Activated T-helper 9 cell treated with anti-CD3 and anti-CD28 coated beads, Interleukin-2, amount 50 U/mL, for 16 hours (primary cell): ENCODE measurements at places on chromosomes 16 and 17.

DNA sequence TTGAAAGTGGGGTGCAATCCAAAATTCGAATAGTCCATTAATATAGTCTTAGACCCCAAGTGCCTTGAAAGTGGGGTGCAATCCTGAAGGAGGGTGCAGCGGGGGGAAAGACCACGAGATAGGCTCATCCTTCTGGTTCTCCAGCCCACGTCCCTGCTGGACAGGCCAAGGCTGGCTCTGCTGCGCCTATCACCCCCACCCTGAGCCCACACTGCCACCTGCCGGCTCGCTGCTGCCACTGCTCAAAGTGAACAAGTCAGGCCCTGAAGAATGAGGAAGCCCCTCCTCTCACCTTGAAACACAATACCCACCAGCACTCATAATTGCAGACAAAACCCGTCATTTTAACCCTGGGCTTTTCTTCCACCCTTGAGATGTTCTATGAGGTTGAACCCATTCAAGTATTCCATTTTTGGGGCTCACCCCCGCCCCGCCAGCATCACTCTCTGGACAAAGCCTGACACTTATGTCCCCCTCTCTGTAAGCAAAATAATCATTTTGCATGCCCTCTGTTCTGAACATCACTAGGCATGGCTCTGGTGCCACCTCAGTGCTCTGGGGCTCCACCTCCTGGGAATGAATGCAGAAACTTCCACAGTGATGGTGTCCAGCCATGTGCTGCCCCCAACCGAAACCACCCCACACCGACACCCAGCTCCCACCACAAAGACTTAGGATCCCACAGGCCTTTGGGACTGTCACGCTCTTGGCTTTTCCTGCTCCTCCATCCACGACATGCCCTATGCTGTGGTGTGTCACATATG, 56.8 kb downstream of the BEAN1 start:
- DNase-seq, result peak; percentile 57

DNA sequence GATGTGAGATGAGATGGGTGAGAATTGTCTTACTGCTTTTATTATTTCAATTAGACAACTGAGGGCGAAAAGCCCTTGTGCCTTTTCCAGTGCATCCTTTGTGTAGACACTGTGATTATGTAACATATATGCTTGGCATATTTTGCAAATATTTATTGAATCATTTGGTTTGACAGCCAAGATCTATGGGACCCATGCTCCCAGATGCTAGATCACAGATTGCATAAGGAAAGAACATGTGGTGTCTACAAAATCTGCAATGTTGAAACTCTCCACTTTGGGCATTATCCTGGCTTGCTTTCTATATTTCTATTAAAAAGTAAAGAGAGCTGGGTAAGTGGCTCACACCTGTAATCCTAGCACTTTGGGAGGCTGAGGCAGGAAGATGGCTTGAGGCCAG, 4.8 kb upstream of the COG1 start:
- no peak for DNase-seq

GRCh38 chr17:82848022-82848592, 8.3 kb upstream of the ZNF750 start:
- peak; percentile 21 for DNase-seq

DNA sequence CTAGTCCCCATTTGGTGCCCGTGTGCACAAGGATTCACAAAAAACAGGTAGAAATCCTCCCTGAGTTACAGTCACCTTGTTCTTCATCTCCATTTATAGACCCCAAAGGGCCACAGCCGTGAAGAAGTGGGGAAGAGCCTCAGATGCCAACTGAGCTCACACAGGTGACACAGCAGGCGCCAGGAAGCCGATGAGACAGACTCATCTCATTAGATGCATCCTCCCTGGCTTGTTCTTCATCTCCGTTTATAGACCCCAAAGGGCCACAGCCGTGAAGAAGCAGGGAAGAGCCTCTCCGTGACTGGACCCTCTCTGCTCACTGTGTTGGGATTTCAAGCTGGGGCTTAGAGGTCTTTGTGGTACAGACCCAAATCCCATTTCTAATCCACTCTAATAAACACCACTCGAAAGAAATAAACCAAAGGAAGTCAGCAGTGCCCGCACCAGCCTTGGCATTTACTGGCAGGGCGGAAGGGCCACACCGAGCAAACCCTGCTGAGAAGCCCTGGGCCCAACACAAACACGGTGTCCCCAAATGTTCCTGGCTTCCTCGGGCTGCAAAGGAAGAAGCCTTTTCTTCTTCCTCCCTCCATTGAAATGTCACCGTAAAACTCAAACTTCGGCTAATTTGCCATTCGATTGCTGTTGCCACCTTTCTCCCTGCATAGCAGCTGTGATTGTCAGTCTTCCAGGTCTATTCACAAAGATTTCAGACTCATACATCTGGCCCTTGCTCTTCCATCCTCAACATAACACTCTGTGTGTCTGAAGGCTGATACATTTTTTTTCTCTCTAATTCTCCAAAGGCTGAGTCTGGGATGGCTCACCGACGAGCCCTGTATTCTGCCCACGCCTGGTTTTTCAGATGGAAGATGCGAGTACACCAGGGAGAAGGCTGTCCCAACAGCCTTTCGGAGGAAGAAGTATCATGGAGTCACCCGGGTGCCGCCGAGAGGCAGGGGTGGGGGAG, 44.9 kb upstream of the DOC2B start:
- no peak for DNase-seq

DNA sequence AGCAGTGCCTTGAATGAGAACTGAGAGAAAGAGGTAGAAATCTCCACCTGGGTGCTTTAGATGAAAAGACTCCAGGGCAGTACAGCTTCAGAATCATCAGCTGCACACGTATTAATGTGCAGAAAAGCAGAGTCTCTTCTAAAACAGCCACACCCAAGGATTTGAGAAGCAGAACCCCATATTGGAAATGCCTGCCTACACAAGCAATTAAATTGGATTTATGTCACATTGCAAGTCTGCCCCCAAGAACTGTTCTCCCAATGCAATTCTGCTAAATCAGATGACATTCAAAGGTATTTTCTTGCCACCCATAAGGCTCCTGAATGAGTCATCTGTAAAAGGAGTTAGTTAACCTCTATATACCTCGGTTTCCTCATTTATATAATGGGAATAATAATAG, 326.0 kb upstream of the C16orf82 start:
- DNase-seq, result no peak

GRCh38 chr17:55931446-55931845, 180.6 kb downstream of the PCTP start:
- no peak for DNase-seq

DNA sequence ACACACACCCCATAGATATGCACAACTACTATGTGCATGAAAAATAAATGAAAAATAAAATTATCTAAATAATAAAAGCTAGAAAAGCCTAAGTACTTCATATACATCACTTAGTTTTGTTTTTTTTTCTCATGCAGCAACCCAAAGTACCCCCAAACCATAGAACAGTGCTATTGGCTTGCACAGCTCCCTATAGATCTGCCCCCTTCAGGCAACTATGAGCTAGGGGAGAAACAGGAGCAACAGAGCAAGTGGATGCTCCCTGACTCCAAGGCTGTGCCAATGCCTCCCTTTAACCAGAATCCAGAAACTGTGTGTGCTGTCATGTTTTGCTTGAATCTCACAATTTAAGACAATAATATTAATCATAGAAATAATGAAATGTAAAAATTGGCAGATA, 605.5 kb downstream of the TOX3 start:
- DNase-seq, result no peak

- DNase-seq, result no peak
Observed at GRCh38 chr16:86570558-86571529, 4.2 kb downstream of the FOXC2 start.

GRCh38 chr17:69528035-69528434, 113.5 kb downstream of the MAP2K6 start:
- no peak for DNase-seq

- no peak for DNase-seq
Observed at GRCh38 chr17:488993-489757, 136.6 kb upstream of the RPH3AL start.

DNA sequence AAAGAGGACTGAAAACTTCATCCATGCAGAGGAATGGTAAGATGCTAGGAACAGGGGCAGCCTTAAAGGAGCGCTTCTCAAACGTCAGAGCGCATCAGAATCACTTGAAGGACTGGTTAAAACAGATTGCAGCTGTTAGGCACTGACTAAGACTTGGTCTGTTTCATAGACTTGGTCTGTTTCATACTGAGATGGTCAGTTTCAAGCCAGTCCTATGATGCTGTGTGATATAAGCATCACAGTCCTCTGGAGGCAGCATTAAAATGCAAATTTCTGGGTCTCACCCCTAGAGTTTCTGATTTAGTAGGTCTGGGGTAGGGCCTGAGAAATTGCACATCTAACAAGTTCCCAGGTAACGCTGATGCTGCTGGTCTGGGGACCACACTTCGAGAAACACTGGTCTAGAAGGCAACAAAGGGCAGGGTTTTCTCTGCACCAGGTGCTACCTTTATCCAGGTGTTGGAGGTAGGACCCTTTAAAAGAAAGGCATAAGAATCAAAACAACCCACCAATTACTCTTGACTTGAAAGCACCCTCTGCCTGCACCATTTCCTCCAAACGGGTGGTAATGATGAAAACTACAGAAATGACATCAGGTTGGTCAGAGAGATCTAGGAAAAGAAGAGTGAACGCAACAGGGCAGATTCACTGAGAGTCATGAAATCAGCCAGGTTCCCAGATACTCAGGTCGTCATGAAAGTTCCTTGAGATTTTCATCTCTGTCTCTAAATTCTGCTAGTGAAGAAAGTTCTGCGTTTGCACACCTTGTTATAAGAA, 95.0 kb upstream of the RCVRN start:
- no peak for DNase-seq

DNA sequence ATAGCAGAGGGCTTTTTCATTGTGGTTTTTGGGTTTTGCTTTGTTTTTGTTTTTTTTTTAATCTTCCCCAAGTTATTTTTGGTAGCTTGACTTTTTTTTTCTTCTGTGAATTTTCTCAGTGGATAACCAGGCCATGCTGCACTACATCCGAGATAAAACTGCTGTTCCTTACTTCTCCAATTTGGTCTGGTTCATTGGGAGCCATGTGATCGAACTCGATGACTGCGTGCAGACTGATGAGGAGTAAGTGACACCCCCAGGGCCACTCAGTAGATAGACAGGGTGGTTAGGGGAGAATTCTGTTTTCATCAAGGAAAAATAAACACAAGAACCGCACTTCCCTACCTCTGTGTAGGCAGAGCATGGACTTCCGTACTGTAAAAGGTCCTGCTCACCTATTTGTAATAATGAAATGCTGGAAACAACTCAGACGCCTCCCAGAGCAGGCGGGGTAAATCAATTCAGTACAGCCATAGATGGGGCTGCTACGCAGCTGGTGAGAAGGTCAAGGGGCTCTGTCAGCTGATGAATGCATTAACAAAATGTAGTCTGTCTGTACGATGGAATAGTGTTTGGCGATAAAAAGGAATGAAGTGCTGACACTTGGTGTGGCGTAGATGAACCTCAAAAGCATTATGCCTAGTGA, 28.6 kb downstream of the CLEC16A start:
- no peak for DNase-seq

- no peak for DNase-seq
Observed at GRCh38 chr17:28811651-28812090, 30.9 kb downstream of the FAM222B start.

DNA sequence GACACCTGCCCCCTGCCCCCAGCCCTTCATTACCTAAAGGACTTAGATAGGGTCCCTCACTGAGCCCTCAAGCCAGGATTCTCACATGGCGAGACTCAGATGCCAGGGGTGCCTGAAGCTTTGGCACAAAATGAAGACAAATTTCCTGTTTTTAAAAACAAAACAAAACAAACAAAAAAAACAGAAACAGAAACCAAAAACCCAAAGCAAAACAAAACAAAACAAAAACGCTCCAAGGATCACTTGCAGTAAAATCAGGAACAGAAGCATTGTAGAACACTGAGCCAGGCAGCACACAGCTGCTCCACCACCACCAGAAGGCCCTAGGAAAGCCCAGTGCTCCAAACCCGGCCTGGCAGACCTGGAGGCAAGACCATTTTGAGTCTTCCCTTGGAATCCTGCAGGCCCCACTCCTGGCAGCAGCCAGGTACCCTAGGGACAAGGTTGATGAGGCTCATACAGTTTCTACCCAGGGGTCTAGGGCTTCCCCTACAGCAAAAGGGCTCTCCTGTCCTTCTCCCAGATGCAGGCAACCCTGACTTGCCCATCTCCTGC, 20.8 kb downstream of the MYO18A start:
- no peak for DNase-seq

- no peak for DNase-seq
Observed at GRCh38 chr16:11256661-11257130, 692 bp upstream of the SOCS1 start.

GRCh38 chr16:17296431-17296830, 174.3 kb downstream of the XYLT1 start:
- no peak for DNase-seq
